ENCODE measurements at places on chromosomes 12 and 14. TPM values are rescaled to one million over a fixed set of nuclear protein-coding genes. Genes with fewer than 3 reads are reported as not detected.

- no peaks in the 10 kb centered on the region for H3K4me1 ChIP-seq
- peaks cover 8% of the 10 kb centered on the region for H3K27me3 ChIP-seq
- no peaks in the 10 kb centered on the region for H3K36me3 ChIP-seq
- no peak for DNase-seq
- H3K4me3 ChIP-seq, result no peak overlapping the region
Observed at GRCh38 chr14:104140463-104141331, 2.3 kb downstream of the KIF26A start.

DNA sequence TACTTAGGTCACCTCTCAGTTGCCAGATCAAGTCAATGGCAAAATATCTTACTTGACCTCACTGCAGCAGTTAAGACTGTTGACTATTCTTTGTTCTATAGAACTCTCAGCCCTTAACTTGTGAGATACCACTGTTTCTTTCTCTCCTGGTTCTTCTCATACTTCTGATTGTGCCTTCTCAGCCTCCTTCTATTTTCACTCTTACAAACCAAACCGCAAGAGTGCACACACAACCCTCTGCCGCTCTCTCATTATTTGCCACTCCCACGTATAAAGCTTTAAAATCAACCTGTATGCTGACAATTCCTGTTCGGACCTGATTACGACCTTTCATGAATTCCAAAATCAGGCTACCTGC, 4.5 kb downstream of the E2F7 start:
- H3K36me3 ChIP-seq, result no peaks in the 10 kb centered on the region
- no peak overlapping the region for H3K4me3 ChIP-seq
- no peaks in the 10 kb centered on the region for H3K4me1 ChIP-seq
- no peak overlapping the region for H3K27ac ChIP-seq

- H3K27me3 ChIP-seq, result no peaks in the 10 kb centered on the region
- H3K36me3 ChIP-seq, result no peaks in the 10 kb centered on the region
- no peak for DNase-seq
- H3K4me1 ChIP-seq, result no peaks in the 10 kb centered on the region
Observed at GRCh38 chr12:124160097-124160756, 134.7 kb upstream of the RFLNA start.

DNA sequence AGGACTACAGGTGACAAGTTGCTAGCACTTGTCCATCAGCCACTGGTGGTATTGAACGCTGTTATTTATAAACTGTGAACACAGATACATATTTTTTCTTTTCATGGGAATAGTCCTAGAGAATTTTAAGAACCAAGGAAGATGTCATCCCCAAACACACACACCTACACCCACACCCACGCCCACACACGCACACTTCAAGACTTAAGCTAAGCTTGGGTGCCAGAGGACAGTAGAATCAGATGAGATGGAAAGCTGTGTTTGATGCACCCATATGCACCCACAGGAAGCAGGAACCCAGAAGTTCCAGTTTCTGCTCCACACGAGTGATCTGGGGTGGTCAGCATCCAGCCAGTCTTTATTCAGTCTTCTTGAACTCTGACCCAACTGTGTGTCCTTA, 348.3 kb downstream of the KCNH5 start:
- H3K27me3 ChIP-seq, result no peaks in the 10 kb centered on the region
- H3K36me3 ChIP-seq, result no peaks in the 10 kb centered on the region
- no peak for DNase-seq
- H3K4me1 ChIP-seq, result no peaks in the 10 kb centered on the region
- H3K4me3 ChIP-seq, result no peak overlapping the region

DNA sequence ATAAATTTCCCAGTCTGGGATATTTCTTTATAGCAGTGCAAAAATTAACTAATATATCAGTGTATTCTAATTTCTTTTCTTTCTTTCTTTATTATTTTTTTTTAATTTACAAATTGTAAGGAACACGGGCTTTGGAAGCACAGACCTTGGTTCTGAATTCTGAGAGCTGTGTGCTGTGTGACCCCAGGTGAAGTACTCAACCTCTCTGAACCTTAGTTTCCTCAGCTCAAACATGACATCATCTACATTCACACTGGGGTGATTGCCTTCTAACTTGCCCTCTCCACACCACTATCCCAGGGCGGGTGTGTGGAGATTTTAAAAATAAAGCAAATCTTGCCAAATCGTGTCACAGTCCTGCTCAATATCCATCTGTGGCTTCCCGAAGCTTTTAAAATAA, 282.8 kb downstream of the C12orf75 start:
- H3K27me3 ChIP-seq, result no peaks in the 10 kb centered on the region
- H3K4me1 ChIP-seq, result no peaks in the 10 kb centered on the region
- DNase-seq, result no peak
- no peaks in the 10 kb centered on the region for H3K36me3 ChIP-seq
- no peak overlapping the region for H3K27ac ChIP-seq

DNA sequence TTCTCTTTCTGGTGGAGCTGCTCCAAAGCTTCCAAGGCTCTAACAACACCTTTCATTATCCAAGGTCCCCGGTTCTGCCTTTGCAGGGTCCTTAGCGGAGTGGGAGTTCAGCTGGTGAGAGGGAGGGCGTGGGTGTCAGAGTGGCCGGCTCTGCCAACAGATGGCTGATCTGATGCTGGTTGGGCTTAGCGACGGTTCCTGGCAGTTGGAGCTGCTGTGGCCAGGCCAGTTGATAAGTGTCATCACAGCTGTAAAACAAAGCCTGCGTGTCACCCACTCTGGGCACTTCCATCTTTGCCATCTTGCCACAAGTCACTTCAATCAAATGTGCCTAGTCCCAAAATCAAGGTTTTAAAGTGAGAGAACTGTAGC, 36.3 kb downstream of the RIN3 start:
- peak overlapping the region; percentile 11 for H3K27ac ChIP-seq
- no peaks in the 10 kb centered on the region for H3K27me3 ChIP-seq
- peak; percentile 50 for DNase-seq
- H3K4me1 ChIP-seq, result peaks cover 16% of the 10 kb centered on the region
- no peaks in the 10 kb centered on the region for H3K36me3 ChIP-seq
- H3K4me3 ChIP-seq, result no peak overlapping the region

GRCh38 chr14:101336183-101336582, 225.1 kb upstream of the DIO3 start:
- no peaks in the 10 kb centered on the region for H3K36me3 ChIP-seq
- H3K4me3 ChIP-seq, result no peak overlapping the region
- no peaks in the 10 kb centered on the region for H3K4me1 ChIP-seq
- no peaks in the 10 kb centered on the region for H3K27me3 ChIP-seq
- no peak overlapping the region for H3K27ac ChIP-seq

- H3K4me1 ChIP-seq, result no peaks in the 10 kb centered on the region
- H3K4me3 ChIP-seq, result no peak overlapping the region
- no peaks in the 10 kb centered on the region for H3K27me3 ChIP-seq
- no peak overlapping the region for H3K27ac ChIP-seq
- no peaks in the 10 kb centered on the region for H3K36me3 ChIP-seq
- DNase-seq, result peak; percentile 60
Observed at GRCh38 chr12:113889076-113889475, 77.0 kb downstream of the RBM19 start.

- no peaks in the 10 kb centered on the region for H3K27me3 ChIP-seq
- H3K36me3 ChIP-seq, result no peaks in the 10 kb centered on the region
Observed at GRCh38 chr12:61490526-61491498, 769.4 kb upstream of the USP15 start.

DNA sequence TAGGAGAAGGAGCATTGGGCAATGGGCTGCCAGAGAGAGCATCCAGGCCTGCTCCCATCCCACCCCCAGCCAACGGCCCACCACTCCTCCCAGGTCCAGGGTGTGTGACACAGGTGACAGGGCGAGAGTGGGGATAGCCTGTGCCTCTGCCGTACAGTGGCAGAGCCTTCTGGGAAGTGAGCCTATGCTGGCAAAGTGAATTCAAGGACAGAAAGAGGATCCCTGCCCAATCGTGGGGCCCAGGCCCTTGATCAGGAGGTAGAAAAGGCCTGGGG, 553 bp upstream of the KRT79 start:
- H3K4me1 ChIP-seq, result no peaks in the 10 kb centered on the region
- H3K36me3 ChIP-seq, result no peaks in the 10 kb centered on the region
- H3K4me3 ChIP-seq, result no peak overlapping the region
- DNase-seq, result no peak
- H3K27ac ChIP-seq, result no peak overlapping the region

GRCh38 chr14:55715889-55716288, 135.9 kb downstream of the KTN1 start:
- H3K27me3 ChIP-seq, result no peaks in the 10 kb centered on the region
- H3K4me1 ChIP-seq, result no peaks in the 10 kb centered on the region
- peak; percentile 64 for DNase-seq
- no peaks in the 10 kb centered on the region for H3K36me3 ChIP-seq
- no peak overlapping the region for H3K27ac ChIP-seq

- peaks cover 7% of the 10 kb centered on the region for H3K4me1 ChIP-seq
- H3K4me3 ChIP-seq, result peak overlapping the region; percentile 92
- no peaks in the 10 kb centered on the region for H3K27me3 ChIP-seq
- peak overlapping the region; percentile 77 for H3K27ac ChIP-seq
- peaks cover under 1% of the 10 kb centered on the region for H3K36me3 ChIP-seq
- DNase-seq, result no peak
Observed at GRCh38 chr12:9648701-9649531, 20.6 kb upstream of the CLEC2D start.

Gene KRT83
- total RNA-seq, result not detected

Gene SYCP3
- 0.26 TPM for total RNA-seq

Gene KRT2
- not detected for total RNA-seq

Gene TMTC1
- 222 TPM for total RNA-seq

Gene LTBR
- total RNA-seq, result 78.4 TPM

Gene ATF1
- 36.0 TPM for total RNA-seq

Gene DEPDC4
- total RNA-seq, result 1.2 TPM

Gene RND1
- under 0.01 TPM for total RNA-seq
